Stimulated activated CD4-positive, alpha-beta T cell treated with anti-CD3 and anti-CD28 coated beads, Interleukin-4, amount 100 ng/mL, for 24 hours (primary cell): ENCODE measurements at places on chromosomes 7 and 10.

- DNase-seq = no peak
Observed at GRCh38 chr10:30993155-30993554, 38.5 kb downstream of the ZNF438 start.

GRCh38 chr7:134740376-134740775 is 39.1 kb upstream of the CALD1 start:
- no peak for DNase-seq

DNA sequence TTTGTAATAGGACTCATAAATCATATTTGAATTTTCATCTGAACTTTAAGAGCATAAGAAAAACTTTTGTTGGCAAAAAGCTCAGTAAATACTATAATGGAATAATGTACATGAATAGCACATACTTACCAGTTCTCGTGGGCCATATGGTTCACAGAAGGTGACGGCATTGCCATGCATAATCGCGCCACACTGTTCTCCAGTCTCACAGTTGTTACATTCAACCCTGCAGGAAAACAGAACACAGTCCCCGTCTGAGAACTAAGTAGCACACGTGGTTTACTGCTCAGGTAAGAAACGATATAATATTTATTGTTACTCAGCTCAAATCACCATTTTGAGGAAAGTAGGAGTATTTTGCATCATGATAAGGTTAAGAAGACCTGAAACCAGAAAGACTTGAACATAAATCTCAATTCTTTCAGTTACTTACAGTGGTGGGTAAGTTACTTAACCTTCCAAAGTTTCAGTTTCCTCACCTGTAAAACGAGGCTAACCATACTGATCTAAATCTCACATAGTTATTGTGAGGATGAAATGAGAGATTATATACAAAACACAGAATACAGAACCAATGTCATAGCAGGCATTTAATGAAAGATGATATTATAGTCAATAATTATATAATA is 261.4 kb downstream of the RELN start:
- DNase-seq = no peak

DNA sequence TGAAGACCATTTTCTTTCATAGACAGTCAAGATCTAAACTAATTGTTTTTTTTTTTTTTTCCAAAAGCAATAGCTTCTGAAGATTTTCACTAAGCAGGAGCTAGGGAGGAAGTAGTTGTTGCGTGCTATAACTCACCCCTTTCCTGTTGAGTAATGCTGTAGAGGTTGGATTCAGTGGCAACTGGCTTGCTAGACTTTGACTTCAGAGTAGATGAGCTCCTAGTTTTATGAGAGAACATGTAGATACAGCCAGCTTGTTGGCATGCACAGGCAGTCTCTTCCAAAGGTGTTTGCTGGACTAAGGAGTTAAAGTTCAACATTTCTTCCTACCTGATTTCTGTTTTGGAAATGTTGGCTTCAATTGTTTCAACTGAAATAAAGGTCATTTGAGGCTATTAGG is 66.2 kb upstream of the MXI1 start:
- no peak for DNase-seq

- no peak for DNase-seq
Observed at GRCh38 chr7:152330827-152331226, 105.0 kb downstream of the KMT2C start.

GRCh38 chr10:1731592-1731991 is 5.7 kb downstream of the ADARB2 start:
- no peak for DNase-seq

- no peak for DNase-seq
Observed at GRCh38 chr7:142499635-142500034, 241.8 kb upstream of the PRSS58 start.

DNA sequence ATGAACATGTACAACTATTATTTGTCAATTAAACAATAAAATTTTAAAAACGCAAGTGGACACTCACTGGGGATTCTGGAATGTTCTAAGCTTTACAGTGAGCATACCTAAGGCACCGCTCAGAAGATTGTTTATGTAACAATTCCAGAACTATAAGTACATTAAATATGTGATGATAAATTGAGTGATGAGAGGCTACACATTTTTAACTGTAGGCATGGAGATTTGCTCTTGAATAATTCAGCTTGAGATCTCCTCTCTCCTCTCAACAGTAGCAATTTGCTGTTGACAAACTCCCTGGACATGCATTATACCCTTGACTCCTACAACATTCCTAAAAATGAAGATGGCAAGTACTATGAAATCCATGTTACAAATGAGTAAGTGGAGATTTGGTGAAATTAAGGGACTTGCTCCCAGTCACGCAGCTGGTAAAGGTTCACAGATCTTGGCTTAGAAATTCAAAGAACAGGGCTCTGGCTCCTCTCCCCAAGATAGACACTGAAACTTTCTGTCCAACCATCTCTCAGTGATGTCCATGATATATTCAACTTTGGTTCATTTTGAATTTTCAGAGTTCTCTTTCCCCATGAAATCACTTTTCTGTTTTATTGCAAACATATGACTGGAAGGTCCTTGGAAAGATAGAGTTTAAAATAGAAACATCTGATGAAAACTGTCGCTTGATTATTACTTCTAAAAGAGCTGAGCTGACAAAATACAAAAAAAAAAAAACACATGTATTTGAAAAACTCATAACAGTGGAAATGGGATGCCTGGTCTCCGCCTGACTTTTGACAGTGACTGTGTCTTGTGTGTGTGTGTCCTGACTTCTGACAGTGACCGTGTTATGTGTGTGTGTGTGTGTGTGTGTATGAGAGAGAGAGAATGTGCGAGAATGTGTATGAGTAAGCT is 488.3 kb downstream of the TNS3 start:
- DNase-seq = no peak

DNA sequence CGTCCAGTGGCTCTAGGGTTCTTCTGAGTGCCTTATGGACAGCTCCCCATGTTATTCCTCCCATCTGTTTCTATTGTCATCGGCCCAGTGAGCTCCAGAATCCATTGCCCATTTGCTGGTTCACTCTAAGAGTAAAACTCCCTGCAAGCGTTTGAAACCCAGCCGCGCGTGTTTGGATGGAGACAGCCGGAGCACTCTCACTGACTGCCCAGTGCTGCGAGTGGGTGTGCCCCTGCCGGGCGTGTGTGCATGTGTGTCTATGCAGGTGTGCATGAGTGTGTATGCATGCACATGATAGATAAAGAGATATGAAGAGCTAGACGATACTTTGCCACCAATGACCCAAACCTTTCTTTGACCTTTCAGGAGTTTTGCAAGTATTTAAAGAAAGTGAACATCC is 347.2 kb upstream of the MKI67 start:
- DNase-seq = no peak

GRCh38 chr10:133184591-133185244 is 24.7 kb downstream of the KNDC1 start:
- DNase-seq = no peak

DNA sequence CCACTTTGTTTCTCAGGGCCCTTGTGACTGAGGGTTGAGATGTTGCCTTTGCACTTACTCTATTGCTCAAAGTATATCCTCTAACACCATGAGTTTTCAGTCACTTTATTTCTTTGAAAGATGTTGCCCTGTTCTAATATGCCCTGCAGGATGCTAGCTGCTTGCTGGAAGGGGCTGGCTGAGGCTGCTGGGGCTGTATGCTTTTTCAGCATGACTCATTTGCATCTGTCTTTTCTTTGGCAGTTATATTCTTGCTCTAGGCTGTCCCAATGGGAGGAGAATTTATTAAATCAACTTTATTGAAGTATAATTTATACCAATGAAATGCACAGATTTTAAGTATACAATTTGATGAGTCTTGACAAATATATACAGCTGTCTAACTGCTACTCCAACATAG is 157.7 kb downstream of the PLPP4 start:
- DNase-seq = no peak

GRCh38 chr10:50421026-50421719 is 169.9 kb upstream of the ASAH2 start:
- DNase-seq = peak; percentile 36

GRCh38 chr10:68305854-68306253 is 26.0 kb upstream of the HNRNPH3 start:
- no peak for DNase-seq

- no peak for DNase-seq
Observed at GRCh38 chr10:641149-642010, 48.1 kb downstream of the DIP2C start.

- DNase-seq = no peak
Observed at GRCh38 chr7:93861325-93861949, 29.1 kb downstream of the TFPI2 start.

DNA sequence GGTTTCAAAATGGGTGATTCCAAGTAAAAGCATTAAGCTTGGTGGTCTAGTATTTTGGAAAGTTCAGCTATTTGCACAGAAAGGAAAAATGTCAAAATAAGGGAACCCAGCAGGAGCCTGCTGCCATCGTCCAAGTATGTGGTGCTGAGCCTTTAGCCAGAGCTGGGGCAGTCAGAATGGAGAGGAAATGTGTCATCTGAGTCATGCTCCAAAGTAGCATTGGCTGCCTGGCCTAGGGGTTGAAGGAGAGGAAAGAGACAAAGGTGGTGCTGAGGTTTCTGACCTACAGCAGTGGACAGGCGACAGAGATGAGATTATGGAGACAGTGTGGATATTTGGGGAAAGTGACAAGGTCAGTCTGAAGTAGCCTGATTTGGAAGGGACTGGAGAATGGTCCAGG is 103.9 kb downstream of the PLCE1 start:
- no peak for DNase-seq

DNA sequence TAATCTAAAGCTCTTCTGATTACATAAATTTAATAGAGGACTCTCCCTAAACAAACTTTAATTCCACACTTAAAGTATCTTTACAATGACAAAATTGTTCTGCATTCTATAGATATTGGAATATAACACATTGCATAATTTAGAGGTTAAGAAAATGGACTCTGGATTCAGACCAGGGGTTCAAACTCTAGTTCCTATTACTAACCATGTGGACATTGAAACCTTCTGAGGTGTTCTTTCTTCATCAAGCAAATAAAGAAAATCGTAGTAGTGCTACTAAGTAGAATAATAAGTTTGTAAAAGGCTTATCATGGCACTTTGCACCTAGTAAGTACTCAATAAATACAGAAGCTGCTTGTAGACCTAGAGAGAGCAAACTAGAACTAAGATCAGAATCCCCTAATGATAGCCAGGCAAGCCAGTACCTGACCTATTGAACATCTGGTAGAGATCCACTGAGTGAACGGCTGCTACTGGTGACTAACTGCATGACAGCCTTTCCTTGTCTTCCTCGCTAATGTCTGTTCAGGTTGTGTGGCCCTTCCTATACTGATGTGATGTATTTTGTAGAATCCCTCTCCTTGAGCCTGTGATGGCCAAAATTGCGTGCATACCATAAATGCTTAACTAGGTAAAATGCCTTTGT is 430.3 kb downstream of the KCNMA1 start:
- no peak for DNase-seq

GRCh38 chr10:46552526-46553237 is 3.8 kb downstream of the GPRIN2 start:
- peak; percentile 3 for DNase-seq

DNA sequence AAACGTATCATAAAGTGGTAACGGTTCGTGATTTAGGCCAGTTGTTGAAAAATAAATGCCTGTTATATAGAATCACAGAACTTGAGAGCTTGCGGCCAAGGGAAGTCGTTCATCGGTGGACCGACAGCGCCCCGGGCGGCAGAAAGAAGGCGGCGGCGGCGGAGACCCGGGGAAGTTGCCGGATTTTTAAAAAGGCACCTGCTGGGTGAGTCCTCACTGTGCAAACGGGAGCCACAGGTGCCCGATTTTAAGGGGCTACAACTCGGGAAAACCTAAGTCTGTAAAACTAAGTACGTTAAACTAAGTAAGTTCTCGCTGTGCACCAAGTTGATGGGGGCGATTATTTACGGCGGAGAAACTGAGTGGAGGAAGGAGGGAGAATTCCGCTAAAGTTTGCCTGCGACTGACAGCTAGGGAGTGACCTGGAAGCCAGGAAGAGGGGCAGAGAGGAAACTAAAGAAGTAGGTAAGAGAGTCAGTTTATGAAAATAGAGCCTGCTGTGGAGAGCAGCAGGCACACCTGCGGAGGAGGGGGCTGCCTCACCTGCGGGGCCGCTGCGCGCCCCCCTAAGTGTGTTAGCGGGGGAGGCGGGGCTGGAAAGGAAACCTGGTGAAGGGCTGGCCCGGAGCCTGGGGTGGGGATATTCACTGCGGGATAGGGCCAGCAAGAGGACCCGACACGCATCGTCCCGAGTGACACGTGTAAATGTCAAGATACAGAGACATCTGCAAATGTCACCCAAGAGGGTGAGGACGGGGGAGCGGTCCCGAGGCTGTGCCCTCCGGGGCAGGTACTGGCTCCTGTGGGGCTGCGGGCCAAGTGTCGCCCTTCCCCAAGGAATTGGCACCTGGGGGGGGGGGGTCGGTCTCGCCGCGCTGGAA is 996 bp downstream of the ADAM12 start:
- peak; percentile 33 for DNase-seq

- DNase-seq = no peak
Observed at GRCh38 chr7:24436131-24436920, 136.9 kb upstream of the PALS2 start.

GRCh38 chr10:122182308-122182707 is 88.8 kb upstream of the BTBD16 start:
- no peak for DNase-seq

GRCh38 chr10:125111118-125111727 is 49.1 kb downstream of the CTBP2 start:
- DNase-seq = no peak

DNA sequence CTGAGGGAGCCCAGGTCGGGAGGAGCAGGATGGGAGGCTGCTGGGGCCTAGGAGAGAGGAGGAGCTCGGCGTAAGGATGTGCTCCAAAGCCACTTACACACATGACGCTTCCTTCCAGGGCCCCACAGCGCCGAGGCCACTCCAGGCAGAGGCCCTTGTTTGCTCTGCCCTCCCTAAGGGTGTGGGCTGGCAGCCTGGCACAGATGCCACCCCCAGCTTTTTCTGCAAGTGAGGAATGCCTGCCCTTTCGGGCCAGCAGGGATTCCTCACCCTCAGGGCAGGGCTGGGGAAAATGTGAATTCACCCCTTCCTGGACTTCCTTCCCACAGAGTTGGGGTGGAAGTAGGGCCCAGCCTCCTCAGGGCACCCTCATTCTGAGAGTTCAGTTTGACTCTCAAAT is 5.6 kb upstream of the AQP1 start:
- DNase-seq = no peak

GRCh38 chr10:110802551-110803238 is 69.0 kb upstream of the PDCD4 start:
- DNase-seq = peak; percentile 28
